ENCODE measurements at places on chromosomes 1 and 21.

GRCh38 chr21:33211305-33211704 lies 18.4 kb upstream of the IFNAR2 start:
- no peak for DNase-seq

GRCh38 chr1:3651026-3651929 lies 1.0 kb upstream of the TP73 start:
- no peak for DNase-seq

GRCh38 chr1:85278853-85279314 lies 2.5 kb upstream of the BCL10 start:
- no peak for DNase-seq

- DNase-seq = no peak
Observed at GRCh38 chr1:27399251-27400025, 7.0 kb downstream of the GPR3 start.

- DNase-seq = no peak
Observed at GRCh38 chr1:229094476-229095311, 176.2 kb upstream of the RAB4A start.

- no peak for DNase-seq
Observed at GRCh38 chr21:44989537-44989886, 49.7 kb downstream of the SLX9 start.

- DNase-seq = no peak
Observed at GRCh38 chr1:231604276-231604621, 22.3 kb upstream of the DISC1 start.

DNA sequence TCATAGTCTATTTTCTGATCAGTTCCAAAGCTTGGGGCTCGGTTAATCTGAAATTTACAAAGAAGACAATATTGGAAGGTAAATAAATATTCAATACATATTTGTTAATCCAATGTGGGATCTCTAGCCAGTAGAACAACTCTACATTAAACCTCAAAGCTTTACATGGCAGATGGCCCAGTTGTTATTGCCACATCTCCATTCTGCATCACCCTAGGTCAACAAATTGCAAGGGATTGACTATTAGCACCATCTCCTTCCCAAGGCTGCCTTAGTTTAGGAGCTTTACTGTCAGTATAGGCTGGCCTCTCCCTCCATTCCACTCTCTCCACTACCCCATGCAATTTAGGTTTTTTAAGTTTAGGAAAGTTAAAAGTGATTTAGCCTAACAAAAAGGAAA lies 69.7 kb downstream of the TTLL7 start:
- DNase-seq = no peak

- DNase-seq = no peak
Observed at GRCh38 chr1:212968368-212968863, 18.1 kb downstream of the VASH2 start.

DNA sequence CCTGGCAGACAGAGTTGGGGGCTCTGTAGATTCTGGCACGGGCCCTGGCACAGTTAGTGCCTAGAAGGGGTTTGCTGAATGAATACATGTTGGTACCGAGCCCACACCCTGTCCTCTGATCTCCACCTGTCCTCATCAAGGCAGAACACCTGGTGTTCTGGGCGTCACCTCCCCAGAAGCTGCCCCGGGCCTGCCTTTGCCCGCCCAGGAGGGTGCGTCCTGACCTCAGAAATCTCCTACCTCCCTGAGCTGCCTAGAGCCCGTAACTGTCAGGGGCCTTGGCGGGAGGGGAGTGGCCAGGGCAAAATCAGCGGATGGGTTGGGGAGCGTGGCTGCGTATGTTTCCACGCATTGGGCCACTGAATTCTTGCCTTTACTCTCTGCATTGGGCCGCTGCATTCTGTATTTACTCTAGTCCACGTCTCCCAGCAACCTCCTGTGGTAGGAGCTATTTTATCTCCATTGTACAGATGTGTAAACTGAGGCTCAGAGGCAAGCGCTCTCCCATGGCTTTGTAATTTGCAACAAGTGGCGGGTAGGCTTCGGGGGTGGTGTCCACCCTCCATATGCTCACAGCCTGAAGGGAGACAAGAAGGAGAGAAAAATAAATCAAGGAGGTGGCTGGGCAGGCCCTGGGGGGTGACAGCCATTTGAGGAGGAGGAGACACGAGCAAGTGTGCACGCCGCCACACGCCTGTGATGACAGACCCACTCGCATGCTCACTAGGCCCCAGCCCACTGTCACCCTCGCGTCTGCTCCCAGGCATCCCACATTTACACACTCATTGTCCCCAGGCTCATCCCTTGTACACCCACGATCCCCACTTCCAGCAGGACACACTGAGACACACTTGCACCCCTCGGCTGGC lies 95.7 kb upstream of the WNT4 start:
- DNase-seq = no peak

- DNase-seq = no peak
Observed at GRCh38 chr1:16124377-16125087, 31.3 kb downstream of the EPHA2 start.

- no peak for DNase-seq
Observed at GRCh38 chr1:71920556-71920955, 361.8 kb downstream of the NEGR1 start.

DNA sequence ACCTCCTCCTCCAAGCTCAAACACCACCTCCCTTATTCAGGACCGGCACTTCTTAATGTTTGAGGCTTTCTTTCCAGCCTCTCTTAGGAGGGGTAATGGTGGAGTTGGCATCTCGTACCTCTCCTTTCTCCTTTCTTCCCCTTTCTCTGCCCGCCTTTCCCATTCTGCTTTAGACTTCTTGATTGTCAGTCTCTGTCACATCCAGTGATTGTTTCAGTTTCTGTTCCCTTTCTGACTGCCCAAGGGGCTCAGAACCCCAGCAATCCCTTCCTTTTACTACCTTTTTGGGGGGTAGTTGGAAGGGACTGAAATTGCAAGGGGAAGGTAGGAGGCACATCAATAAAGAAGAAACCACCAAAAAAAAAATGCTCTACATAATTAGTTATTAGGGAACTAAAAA lies 5.6 kb downstream of the ELK4 start:
- no peak for DNase-seq

DNA sequence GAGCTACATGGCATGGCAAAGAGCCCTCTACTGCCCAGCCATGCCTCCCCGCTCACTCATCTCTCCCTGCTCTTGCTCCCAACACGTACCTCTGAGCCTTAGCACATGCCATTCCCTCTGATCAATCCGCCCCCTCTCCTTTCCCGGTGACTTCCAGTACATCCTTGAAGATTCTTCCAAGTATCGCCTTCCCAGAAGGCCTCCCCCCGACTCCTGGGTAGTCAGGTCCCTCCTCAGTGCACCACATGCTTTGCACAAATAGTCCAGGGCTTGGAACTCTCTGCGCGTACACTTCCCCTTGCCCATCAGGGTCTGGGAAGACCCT lies 77.0 kb upstream of the IFFO2 start:
- DNase-seq = no peak

GRCh38 chr1:87219141-87219540 lies 109.5 kb upstream of the LMO4 start:
- no peak for DNase-seq

DNA sequence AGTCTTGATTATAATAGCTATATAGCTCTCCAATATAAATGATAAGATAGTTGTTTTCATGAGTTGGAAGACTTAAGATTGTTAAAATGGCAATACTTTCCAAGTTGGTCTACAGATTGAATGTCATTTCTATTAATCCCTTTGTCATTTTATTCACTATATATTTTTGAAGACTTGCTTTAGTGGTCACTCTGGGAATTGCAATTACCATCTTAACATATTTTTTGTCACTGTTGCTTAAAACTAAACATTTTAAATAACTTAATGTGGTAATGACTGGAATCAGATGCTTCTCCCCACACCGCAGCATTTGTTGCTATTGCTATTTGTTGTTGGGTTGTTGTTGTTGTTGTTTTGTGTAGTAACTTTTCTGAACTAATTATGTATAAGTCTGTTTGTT lies 1592.9 kb downstream of the MRPL39 start:
- no peak for DNase-seq

DNA sequence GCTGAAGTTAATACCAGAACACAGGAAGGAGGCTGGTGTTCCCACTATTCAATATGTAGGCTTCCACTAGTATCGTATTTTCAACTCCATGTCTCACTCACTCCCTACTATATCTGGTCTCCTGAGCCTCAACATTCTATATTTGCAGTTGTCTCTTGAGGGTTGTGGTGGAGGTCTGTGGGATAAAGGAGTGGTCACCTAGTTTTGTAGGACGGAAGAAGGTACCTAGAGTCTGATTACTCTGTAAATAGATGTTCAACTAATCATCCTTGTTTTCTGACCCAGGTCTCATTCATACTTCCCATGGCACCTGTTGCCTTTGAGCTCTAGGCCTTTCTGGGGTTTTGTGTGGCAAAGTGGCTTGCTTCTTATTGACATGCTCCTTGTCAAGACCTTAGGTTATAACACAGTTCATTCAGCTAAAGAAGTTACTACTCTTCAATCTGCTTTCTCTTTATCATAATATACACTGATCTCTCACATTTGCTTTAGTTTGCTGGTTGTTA lies 18.1 kb downstream of the IFT25 start:
- no peak for DNase-seq

DNA sequence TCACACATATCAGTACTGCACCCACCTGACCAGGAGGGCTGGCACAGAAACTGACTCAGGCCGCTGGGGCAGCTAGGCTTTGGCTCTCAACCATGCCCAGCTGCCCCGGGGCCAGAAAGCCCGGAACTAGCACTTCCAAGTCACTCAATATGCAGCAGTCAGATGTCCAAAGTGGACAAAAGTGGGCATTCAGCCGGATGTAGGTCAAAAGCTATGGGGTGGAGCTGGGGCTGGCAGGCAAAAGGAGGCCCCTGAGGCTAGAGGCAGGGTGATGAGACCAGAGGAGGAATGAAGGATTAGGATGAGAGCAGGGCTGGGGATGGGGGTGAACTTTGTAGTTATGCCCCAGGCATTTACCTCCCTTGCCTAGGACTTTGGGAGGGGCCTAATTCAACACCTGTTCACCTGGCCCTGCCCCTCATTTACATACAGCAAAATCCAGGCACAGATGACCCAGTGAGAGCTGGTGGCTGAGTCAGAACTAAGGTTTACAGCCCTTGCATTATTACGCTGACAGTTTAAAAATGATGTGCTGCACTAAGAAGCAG lies 30.7 kb upstream of the EDN2 start:
- DNase-seq = no peak

DNA sequence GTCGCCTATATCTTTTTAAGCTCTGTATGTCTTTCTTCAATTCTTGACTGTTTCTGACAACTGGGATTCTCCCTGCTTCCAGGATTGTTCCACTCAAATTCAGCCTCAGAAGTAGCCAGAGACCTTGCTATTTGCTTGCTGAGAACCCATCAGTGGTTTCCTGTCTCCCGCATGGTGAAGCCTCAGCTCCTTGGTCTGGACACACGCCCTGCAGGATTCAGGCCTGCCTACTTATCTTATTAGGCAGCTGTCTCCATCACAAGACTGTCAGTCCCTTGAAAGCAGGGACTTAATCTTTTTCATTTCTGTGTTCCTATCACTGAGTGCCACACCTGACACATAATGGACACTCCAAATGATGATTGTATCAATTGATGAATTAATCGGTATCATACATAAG lies 175.3 kb downstream of the PLPP3 start:
- DNase-seq = no peak

DNA sequence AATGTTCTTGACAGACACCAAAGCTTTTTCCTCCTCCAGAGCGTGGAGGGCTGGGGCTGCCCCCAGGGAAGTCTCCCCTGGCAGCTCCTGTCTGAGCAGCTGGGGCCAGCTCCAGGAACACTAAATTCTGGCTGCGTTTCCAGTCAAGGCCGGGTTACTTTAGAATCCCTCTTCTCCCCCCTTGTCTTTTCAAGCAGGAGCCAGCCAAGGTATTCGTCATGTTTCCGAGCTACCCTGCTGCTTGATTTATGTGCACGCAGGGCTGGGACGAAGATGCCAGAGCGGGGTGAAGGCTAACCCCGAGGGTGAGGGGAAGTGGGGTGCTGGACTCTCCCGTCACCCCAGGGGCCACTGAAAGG lies 68.1 kb upstream of the ANGPTL1 start:
- no peak for DNase-seq

DNA sequence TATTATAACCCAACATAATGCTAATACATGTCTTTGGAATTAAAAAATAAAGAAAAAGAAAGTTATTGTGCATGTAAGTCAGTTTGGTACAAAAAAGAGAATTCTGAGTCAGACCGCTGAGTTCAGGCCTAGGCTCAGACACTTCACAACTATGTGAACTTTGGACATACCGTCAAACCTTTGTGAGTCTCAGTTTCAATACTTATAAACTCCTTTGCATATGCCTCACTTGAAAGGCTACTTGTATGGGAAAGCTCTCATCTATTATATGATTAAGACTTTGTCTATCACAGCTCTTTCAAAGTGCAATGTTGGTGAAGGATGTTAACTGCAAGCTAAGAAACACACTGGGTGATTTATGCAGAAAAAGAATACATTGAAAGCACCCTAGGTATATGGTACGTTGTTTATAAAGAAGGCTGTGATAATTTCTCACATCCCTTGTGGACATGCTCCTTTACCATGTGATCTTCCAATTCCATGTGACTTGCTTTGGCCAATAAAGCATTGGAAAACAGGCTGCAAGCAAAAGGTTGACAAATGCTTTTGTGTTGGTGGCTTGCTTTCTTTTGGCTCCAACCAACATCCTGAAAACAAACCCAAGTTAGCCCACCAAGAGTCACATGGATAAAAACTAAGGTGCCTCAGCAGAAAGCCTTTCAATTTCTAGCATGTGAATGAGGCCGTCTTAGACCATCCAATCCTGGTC lies 49.6 kb downstream of the INTS7 start:
- DNase-seq = no peak

- no peak for DNase-seq
Observed at GRCh38 chr1:28417441-28417922, 47.9 kb downstream of the PHACTR4 start.

DNA sequence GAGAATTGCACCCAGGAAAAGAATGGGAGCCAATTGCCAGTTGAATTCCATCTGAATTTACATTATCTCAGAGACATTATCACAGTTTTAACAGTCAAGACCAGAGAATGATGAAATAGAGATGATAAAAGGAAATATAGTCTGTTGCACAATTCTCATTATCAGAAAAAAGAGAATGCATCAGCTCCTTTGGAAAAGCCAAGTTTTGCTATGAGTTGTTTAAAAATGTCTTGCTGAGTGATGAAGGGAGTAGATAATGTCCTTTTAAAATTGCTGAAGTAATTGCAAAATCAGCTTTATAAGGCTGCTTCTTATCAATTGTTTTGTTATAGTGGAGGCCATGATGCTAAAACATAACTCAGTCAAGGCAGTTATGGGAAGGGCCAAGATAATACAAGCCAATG lies 37.9 kb upstream of the EEIG2 start:
- DNase-seq = no peak

DNA sequence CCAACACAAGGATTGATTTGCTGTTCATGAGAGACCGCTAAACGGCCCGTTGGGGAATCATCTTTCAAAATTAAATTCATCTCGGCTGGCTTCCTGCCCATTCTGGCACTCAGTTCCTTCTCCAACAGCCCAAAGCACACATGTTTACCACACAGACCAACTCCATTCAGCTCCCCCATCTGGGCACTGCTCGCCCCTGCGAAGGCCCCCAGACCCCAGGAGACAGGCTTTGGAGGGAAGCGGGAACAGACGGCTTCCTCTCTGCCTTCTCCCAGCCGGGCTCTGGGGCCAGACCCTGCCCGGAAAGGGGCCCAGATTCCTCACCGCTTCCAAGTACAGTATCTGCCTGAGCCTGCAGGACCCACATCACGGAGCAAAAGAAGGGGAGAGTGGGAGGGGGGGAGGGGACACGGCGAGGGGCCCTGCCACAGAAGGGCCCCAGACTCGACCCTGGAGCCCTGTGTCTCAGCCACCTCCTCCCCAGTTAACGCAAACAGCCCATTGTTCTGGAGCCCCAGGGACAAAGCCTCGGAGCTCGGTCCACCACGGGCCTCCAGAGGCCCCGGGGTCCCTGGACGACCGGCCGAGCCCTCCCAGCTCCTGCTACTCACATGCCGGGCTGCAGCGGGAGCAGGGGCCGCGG lies 660 bp downstream of the MEGF6 start:
- no peak for DNase-seq

Measured in GOT3 (cell line).